ENCODE measurements at places on chromosomes 11 and 22.
A peak's percentile ranks its signal among the peaks of the same experiment; 100 is the strongest.

DNA sequence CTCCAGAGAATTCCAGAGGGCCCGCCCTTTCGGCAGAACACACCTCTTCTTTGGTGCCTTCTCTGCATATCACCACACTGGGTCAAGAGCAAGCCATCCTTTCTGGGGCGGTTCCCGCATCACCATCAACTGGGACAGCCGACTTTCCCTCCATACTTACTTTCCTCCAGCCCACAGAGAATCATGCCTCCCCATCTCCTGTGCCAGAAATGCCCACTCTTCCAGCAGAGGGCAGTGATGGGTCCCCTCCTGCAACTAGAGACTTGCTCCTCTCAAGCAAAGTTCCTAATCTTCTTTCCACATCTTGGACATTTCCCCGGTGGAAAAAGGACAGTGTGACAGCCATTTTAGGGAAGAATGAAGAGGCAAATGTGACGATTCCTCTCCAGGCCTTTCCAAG, 157.7 kb downstream of the C11orf91 start:
- DNase-seq: peak; percentile 13

- DNase-seq: peak; percentile 56
Observed at GRCh38 chr11:33987975-33988580, 63.5 kb upstream of the CAPRIN1 start.

GRCh38 chr22:47954107-47954506, 1191.7 kb downstream of the TBC1D22A start:
- DNase-seq: no peak

- no peak for DNase-seq
Observed at GRCh38 chr11:126393143-126393542, 37.7 kb downstream of the ST3GAL4 start.

DNA sequence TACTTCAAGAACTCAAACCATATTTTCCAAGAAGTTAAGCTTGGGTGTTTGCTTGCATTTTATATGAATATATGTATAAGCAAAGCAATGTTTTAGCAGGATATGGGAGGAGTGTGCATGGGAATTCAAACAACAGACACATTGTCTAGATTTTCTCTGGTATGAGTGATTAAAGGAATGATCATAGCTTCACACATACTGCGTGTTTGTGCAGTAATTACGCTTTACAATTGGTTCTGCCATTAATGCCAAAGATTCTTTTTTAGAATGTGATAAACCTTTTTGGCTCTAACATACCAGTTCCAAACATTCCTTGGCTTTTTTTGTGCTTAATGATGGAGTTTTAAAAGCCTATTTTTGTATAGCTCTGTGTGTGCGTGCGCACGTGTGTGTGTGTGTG, 54.0 kb downstream of the CCDC34 start:
- no peak for DNase-seq

DNA sequence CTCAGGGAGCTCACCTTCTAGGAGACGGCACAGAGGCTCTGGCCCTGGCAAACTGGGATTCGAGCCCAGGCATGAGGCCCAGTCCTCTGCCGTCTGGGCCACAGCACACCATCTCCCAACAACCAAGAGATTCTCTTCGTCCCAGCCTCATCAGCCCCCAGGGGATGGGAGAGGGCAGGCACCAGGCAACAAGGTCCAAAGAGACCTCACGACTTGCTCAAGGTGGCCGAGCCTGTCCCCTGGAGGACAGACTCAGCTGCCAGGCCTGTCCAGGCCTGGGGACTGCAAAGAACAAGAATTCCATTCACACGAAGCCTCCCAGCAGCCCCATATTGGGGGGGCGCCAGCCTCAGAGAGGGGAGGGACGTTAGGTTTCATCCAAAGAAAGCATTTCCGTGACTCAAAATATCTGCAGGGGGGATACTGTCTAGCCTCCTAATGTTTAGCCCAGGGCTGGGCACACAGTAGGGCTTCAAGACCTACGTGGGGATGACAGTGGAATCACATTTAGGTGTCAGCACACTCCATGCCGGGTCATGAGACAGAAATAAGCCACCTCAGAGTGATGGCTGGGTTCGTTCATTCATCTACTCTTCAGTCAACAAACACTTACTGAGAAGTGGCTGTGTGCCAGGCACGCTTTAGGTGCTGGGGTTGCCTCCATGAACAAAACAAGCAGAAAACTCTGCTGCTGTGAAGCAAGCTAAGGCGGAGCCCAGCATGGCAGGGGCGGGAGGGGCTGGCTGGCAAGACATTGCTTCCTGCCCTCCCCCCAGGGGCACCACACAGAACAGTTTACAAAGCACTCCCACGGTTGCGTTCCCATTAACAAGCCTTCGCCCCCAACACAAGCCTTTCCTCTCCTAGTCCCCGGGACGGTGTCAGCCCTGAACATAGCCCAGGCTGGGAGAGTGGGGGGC, 1.2 kb downstream of the CARNS1 start:
- no peak for DNase-seq

- DNase-seq: no peak
Observed at GRCh38 chr11:133810766-133811165, 34.5 kb downstream of the SPATA19 start.

DNA sequence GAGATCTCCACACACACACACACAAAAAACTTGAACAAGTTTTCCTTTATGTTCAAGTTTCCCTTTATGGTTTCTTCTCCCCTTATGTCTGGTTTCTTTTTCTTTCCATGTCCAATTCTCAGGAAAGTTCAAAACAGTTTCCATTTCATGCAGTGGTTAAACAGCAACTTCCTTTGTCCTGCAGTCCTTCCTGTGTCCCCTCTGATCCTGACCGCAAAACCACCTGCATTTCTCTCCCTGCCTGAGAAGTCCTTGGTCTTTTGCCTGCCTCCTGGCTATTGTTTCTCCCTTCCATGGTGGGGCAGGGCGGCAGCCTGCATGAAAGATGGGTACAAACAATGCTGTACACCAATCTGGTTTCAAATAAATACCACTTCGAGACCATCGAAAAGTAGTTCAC, 58.3 kb upstream of the SORL1 start:
- DNase-seq: no peak

- DNase-seq: no peak
Observed at GRCh38 chr11:31106968-31107576, 262.5 kb downstream of the DCDC1 start.

GRCh38 chr11:63911440-63911839, 5.5 kb downstream of the RCOR2 start:
- no peak for DNase-seq

- DNase-seq: no peak
Observed at GRCh38 chr22:20238901-20239675, 29.0 kb downstream of the RTN4R start.

DNA sequence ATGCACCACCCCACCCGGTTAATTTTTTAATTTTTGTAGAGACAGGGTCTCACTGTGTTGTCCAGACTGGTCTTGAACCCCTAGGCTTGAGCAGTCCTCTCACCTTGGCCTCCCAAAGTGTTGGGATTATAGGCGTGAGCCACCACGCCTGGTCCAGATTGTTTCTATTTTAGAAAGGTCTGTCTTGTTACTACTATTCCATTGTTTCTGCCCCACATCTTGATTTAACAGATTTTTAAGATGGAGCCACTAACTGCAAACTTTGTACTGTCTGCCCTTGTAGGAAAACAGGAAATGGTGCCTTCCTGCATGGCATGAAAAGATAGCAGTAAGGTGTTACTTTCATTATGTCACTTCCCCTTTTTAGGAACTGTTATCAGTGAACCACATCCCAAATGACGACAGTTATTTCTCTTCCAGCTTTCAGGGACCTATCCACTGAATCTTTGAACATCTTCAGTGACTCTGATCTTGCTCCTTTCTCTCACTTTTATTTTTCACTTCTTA, 23.2 kb downstream of the TAF1D start:
- DNase-seq: no peak

- no peak for DNase-seq
Observed at GRCh38 chr11:1656061-1656441, 26.5 kb downstream of the KRTAP5-5 start.

GRCh38 chr11:113681711-113682413, 24.2 kb downstream of the TMPRSS5 start:
- DNase-seq: no peak

DNA sequence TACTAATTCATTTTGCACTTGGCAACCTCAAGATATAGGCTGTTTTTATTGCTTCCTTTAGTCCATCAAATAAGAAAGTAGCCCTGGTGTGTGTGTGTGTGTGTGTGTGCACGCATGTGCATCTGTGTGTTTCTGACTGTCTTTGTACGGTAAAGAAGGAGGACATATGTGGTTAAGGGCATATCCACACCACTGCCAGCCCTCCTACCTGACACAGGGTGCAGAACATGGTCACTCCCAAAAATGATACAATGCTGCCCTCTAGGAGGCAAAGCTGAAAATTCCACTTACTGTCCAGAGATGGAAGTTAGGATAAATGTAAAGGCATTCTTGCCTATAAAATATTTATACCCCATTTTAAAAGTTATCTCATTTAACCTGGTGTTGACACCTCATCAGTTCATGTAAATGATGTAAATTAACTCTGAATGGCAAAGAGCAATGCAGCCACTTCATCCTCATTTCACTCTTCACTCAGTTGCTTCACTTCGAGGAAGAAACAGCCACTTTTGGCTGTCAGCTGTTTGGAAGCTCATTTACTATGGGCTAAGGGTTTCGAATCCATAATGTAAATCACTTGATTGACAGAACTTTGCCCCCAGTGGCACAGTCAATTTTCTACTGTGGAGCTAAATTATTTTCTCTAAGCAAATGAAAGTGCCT, 83.1 kb upstream of the MTNR1B start:
- DNase-seq: no peak

DNA sequence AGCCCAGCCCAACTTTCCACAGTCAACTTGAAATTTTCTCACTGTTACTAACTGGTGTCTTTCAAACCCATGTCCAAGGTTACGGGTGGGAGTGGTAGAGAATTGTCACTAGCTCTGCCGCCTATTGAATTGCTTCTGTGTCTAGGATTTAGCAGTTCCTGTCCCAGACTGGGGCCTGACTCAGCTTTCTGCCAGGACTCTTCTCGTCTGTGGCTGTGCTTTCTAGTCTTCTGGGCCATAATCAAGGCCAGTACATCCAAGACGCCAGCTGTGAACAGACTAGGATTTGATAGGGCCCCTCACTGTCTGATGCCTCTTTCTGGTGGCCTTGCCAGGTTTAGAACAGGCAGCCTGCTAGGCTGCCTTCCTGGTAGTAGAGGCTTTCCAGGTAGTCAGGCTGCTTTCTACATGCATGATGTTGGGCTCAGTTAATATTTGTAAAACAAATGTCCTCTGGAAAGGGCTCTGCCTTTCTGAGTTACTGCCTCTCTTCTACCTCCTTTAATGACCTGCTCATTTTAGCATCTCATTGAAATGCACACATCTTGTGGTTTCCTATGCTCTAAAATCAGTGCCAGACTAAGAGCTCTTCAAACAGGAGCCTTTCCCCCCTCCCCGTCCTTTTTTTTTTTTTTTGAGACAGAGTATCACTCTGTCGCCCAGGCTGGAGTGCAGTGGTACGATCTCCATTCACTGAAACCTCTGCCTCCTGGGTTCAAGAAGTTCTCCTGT, 13.1 kb upstream of the HIKESHI start:
- DNase-seq: no peak

DNA sequence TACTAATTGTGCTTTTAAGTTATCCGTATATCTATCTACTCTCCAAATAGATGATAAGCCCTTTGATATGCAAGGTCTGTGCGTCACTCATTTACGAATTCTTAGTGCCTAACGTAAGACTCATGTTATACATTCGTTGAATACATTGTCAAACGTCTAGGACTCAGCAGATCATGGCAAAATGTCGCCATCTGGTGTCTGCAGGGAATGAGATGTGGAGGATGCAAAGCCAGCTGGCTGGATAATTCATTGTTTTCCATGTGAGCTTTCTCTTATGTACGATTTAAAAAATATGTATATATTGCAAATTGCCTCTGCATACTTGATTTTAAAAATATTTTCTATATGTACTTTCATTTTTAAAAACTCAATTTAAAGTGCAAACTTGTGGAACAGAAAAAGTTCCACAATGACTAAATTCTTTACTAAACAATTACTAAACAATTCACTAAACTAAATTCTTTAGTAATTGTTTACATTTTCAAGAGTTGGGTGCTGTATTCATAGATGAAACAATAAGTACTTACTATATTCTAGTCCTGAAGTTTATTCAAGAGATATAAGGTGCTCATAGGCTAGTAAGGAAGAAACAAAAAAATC, 33.8 kb downstream of the ZNF202 start:
- DNase-seq: no peak

DNA sequence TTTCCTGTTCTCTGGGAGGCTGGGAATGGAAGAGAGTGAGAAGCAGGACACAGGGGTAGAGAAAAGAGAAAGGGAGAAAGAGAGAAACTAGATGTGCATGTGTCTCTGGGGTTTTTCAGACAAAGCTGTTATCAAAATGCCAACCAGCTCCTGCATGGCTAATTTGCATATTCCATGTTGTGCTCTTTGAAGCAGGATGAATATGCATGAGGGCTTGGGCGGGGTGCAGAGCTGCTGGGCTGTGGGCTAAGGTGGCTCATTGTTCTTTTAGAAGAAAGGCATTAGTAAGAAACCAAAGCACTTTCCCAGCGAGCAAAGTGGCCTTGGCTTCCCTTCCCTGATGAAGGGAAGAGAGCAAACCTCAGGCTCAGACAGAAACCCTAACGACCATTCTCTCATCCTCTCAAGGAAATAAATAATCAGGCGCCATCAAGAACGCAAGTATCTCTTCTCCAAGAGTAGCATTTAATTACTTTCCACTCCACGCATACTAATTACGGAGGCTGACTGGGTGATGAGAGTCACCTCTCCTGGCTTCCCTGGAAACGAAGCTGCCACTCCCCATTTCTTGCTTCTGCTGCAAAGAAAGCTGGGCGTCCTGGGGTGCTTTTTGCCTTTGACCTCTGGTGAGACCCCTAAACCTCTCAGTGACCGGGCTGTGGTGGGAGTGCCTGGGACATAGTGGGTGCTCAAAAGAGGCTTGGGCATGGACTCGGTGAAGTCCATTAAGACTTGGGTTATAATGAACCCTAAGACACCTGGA, 54.2 kb downstream of the FEZ1 start:
- no peak for DNase-seq

- no peak for DNase-seq
Observed at GRCh38 chr11:108895579-108896480, 231.0 kb downstream of the DDX10 start.

DNA sequence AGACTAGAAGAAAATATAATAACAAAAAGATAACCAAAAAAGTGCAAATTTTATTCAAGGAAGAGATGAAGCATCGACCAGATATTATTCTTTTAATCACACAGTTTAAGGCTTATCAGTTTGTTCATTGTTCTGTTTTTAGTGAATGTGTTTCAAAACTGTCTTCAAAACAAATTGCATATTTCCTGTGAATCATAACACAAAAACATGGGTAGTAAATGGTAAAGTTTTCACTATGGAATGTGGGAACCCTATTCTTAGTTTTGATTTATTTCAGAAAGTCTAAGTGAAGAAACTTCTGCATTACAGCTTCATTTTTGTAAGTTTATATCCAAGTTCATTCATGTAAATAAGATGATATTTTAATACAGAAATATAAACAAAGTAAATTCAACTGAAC, 207.6 kb upstream of the LUZP2 start:
- DNase-seq: no peak

DNA sequence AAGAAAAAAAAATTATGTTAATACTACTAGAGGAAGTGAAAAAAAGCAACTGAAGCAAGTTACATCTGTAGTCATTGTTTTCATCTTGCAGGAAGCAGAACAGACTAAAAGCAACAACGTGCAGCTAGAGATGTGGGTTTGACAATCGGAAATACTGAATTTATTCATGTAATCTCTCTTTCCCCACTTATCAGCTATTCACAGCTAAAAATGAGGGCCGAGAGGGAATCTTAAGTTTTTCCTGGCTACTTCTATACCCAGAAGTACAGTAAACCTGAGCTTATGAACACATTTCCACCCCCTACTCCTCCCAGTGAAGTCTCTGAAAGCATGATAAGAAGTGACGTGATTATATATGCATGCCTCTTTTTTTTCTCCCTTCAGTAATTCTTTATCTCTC, 116.5 kb downstream of the SPON1 start:
- no peak for DNase-seq

- no peak for DNase-seq
Observed at GRCh38 chr11:3981084-3981633, 113.4 kb upstream of the RRM1 start.

Data from stimulated activated CD8-positive, alpha-beta memory T cell treated with anti-CD3 and anti-CD28 coated beads, Interleukin-15, amount 100 ng/mL, for 48 hours (primary cell).